Aorta (tissue), 5 donors: ENCODE measurements at places on chromosomes 5 and 9. TPM values are rescaled to one million over a fixed set of nuclear protein-coding genes. Genes with fewer than 3 reads are reported as not detected.

Gene FAM151B
- 4.4 TPM for total RNA-seq

Gene GMCL2
- not detected for total RNA-seq

Gene ADAMTSL2
- 20.9 TPM for total RNA-seq

- DNase-seq: no peak
- H3K4me3 ChIP-seq: no peak overlapping the region
- H3K27ac ChIP-seq: no peak overlapping the region
- no peaks in the 10 kb centered on the region for H3K4me1 ChIP-seq
- no peaks in the 10 kb centered on the region for H3K36me3 ChIP-seq
Observed at GRCh38 chr5:125814119-125814518, 609.1 kb upstream of the GRAMD2B start.

DNA sequence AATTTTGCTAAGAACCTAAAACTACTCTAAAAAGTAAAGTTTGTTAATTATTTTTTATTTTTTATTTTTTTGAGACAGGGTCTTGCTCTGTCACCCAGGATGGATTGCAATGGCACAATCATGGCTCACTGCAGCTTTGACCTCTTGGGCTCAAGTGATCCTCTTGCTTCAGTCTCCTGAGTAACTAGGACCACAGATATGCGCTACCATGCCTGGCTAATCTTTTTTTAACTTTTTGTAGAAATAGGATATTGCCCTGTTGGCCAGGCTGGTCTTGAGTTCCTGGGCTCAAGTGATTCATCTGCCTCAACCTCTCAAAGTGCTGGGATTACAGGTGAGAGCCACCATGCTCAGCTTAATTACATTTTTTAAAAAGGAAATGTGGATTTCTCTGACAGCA, 45.8 kb downstream of the PDE6A start:
- H3K4me3 ChIP-seq: no peak overlapping the region
- no peak overlapping the region for H3K27ac ChIP-seq
- no peaks in the 10 kb centered on the region for H3K27me3 ChIP-seq
- no peaks in the 10 kb centered on the region for H3K36me3 ChIP-seq

DNA sequence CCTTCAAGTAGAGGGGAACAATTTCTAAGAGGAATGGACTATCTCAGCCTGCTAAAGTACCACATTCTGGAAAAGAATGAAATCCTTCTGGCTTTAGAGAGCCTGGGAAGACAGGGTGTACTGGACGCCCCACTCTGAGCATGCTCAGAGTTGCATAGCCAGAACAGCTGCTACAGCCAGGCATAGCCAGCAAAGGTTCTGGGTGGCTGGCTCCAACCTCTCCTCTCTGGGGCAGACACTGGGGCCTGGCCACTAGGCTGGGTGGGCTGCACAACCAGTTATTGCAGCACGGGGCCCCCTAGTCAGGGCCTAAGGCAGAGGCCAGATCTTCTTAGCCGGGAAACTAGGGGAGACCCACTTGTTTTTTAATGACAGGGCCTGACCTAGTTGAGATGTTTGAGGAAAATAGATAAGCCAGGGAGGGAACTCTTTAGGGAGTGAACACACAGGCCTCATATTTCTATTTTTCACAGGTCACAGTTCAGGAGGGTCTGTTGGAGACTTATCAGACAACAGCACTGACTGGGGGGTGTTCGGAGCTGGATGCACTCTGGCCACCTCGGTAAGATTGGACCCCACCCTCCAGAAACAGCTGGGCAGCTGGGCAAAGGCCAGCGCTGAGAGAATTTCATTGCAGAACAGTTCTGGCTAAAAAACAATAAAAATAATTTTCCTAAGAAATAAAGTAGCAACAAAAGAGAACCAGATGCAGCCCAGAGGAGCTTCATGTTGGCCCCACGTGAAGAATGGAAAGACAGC, 142.9 kb downstream of the LPAR1 start:
- peak; percentile 76 for DNase-seq
- peaks cover 12% of the 10 kb centered on the region for H3K4me1 ChIP-seq
- H3K36me3 ChIP-seq: no peaks in the 10 kb centered on the region

DNA sequence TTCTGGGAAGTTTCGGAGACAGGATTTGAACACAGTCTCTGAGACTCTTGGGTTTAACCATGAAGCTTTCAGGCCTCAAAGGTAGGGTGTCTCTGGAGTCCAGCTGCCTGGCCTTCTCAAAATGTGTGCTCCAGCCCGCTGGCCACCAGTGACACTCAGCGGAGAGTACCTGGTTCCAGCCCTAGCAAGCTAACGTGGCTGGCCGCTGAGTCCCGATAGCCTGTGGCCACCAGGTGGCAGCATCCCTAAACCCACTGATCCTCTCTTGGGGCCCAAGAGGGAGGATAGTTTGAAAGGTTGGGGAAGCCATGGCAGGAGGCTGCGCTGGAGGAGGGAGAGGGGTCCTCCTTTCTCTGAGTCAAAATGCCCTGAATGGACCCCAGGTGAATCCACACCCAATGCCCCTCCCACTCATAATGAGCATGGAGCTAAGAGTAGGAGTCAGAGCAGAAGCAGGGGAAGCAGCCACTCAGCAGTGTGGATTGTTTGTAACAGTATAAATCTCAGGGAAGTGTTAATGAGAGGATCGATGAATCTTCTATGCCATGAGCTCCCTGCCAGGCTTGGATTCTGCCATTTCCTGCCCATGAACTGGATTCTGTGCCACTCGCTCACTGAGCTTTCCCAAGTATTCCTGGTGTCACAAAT, 5.4 kb upstream of the TIFAB start:
- peak; percentile 75 for DNase-seq
- no peak overlapping the region for H3K27ac ChIP-seq

- H3K4me3 ChIP-seq: no peak overlapping the region
- DNase-seq: no peak
Observed at GRCh38 chr9:135815830-135816650, 91.3 kb downstream of the CAMSAP1 start.

Gene MTMR12
- 36.9 TPM for total RNA-seq

- no peak for DNase-seq
- H3K27me3 ChIP-seq: no peaks in the 10 kb centered on the region
- no peaks in the 10 kb centered on the region for H3K36me3 ChIP-seq
Observed at GRCh38 chr5:173028811-173029327, 27.3 kb upstream of the CREBRF start.

GRCh38 chr5:16315501-16315900, 135.9 kb upstream of the MARCHF11 start:
- H3K4me3 ChIP-seq: no peak overlapping the region
- H3K36me3 ChIP-seq: no peaks in the 10 kb centered on the region
- no peak for DNase-seq
- no peaks in the 10 kb centered on the region for H3K27me3 ChIP-seq
- H3K27ac ChIP-seq: no peak overlapping the region

Gene PTCH1
- 36.0 TPM for total RNA-seq

Gene GABRP
- 0.72 TPM for total RNA-seq

DNA sequence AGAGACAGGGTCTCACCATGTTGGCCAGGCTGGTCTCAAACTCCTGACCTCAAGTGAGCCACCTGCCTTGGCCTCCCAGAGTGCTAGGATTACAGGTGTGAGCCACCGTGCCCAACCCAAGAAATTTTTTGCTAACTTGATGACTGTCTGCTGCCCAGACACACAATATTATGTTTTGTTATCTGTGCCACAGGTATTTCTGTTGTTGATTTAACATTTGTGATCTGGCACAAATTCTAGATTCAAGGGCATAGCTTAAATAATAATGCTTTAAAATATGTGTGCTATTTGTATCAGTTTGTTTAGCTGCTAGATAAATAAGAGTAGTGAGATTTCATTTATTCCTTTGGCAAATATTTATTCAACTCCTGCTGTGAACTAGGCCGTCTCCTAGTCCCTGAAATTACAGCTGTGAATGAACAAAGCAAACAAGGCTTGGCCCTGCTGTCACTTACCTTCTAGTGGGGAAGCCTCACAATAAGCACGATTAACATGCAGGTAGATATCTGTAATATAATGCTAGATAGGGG, 35.3 kb downstream of the GAPVD1 start:
- no peaks in the 10 kb centered on the region for H3K27me3 ChIP-seq
- no peak overlapping the region for H3K27ac ChIP-seq
- H3K4me1 ChIP-seq: no peaks in the 10 kb centered on the region
- H3K4me3 ChIP-seq: no peak overlapping the region
- DNase-seq: no peak

Gene PKD2L2
- total RNA-seq: not detected

DNA sequence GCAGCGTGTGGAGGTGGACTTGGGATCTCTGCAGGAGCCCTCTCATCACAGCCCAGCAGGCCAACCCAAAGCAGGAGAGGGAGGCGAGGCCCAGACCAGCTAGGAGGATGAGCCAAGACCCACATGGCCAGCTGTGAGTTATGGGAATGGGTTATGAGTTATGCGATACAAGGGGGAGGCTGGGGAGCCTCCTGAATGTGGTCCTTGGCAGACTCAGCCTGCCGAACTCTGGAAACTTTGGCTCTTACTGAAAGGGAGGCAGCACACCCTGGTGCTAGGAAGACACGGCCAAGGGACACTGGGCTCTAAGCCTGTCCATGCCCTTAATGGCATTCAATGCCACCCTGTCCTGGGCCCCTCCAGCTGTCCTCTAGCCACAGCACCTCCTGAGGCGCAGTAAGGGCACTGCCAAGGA, 7.7 kb upstream of the VAV2 start:
- H3K27me3 ChIP-seq: no peaks in the 10 kb centered on the region
- H3K36me3 ChIP-seq: no peaks in the 10 kb centered on the region
- no peak overlapping the region for H3K27ac ChIP-seq
- H3K4me1 ChIP-seq: no peaks in the 10 kb centered on the region
- no peak for DNase-seq
- H3K4me3 ChIP-seq: no peak overlapping the region

Gene LCN2
- total RNA-seq: 0.84 TPM

DNA sequence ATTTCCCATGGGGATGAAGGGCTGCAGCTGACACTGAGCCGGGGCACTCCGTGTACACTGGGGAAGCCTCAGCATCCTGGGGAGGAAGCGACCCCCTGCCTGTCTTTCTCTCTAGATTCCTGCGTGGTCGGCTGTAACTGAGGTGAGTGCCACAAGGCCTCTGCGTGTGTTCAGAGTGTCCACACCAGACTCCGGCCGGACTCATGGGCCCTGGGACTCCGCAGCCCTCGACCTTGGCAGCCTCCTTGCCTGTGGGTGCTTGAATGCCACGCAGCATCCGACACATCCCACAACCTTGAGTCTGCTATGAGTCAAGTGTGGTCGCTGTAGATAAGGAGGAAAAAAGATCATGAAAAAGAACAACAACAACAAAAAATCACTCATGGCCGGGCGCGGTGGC, 23.4 kb downstream of the PAEP start:
- H3K4me1 ChIP-seq: no peaks in the 10 kb centered on the region
- H3K27ac ChIP-seq: no peak overlapping the region
- H3K27me3 ChIP-seq: no peaks in the 10 kb centered on the region
- H3K4me3 ChIP-seq: no peak overlapping the region
- DNase-seq: peak; percentile 58

DNA sequence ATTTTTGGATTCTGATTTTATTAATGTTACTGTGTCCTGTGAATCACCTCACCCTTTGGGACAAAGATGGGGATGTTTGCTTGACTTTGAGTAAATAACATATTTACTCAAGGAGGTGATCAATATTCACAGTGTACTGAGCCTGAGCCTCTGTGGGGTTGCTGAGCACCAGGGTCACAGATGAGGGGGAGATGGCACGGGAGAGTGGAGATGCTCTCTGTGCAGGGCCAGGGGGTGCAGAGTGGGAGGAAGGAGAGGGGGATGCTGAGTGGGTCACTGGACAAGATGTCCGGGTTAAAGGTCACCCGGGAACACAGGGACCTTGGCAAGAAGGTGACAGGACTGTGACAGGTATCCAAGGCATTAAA, 4.0 kb downstream of the SQSTM1 start:
- H3K27me3 ChIP-seq: no peaks in the 10 kb centered on the region
- no peaks in the 10 kb centered on the region for H3K4me1 ChIP-seq
- no peak for DNase-seq
- H3K4me3 ChIP-seq: no peak overlapping the region
- no peak overlapping the region for H3K27ac ChIP-seq
- H3K36me3 ChIP-seq: peaks cover 14% of the 10 kb centered on the region

Gene FOXB2
- total RNA-seq: not detected

Gene PDE8B
- 25.5 TPM for total RNA-seq

DNA sequence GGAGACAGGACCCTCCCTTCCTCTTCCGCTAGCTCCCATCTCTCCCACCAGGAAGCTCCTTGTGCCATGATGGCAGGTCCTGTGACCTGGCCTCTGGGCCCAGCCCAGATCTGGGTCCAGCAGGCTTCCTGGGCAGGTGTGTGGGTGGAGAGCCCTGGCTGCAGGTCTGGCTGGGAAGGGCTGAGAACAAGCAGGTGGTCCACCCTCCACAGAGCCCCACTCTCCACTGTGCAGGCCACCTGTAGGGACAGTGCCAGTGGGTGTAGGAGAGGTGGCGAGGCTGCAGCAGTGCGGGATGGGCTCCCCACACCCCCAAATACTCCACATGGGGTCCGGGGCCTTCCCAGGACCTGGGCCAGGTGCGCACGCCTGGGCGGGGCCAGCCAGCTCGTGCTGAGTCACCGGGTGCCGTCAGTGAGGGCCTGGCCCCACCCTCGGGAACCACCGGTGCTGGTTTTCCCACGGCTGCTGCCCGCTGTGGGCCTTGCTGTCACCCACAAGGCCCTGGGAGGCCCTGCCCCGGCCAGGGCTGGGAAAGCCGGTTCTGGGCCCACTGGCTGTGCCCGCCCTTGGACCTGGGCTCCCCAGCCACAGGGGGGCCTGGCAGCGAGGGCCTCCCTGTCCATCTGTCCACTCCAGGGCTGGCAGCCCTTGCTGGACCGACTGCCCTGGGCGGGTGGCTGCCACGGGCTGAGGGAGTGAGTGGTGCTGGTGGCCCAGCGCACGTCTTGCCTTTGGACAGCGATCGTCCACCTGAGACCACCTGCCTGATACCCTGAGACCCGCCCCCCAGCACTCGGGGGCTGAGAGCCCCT, 9.3 kb upstream of the NRARP start:
- DNase-seq: peak; percentile 46
- H3K27me3 ChIP-seq: no peaks in the 10 kb centered on the region
- H3K36me3 ChIP-seq: no peaks in the 10 kb centered on the region
- no peak overlapping the region for H3K27ac ChIP-seq
- H3K4me3 ChIP-seq: no peak overlapping the region
- H3K4me1 ChIP-seq: no peaks in the 10 kb centered on the region

- H3K36me3 ChIP-seq: no peaks in the 10 kb centered on the region
- H3K27me3 ChIP-seq: no peaks in the 10 kb centered on the region
- no peak overlapping the region for H3K4me3 ChIP-seq
- no peak for DNase-seq
- H3K27ac ChIP-seq: peak overlapping the region; percentile 61
Observed at GRCh38 chr9:129725795-129726251, 27.0 kb downstream of the PTGES start.

GRCh38 chr5:64518793-64519192, 13.0 kb downstream of the RGS7BP start:
- H3K4me3 ChIP-seq: no peak overlapping the region
- DNase-seq: no peak
- no peak overlapping the region for H3K27ac ChIP-seq
- no peaks in the 10 kb centered on the region for H3K27me3 ChIP-seq

DNA sequence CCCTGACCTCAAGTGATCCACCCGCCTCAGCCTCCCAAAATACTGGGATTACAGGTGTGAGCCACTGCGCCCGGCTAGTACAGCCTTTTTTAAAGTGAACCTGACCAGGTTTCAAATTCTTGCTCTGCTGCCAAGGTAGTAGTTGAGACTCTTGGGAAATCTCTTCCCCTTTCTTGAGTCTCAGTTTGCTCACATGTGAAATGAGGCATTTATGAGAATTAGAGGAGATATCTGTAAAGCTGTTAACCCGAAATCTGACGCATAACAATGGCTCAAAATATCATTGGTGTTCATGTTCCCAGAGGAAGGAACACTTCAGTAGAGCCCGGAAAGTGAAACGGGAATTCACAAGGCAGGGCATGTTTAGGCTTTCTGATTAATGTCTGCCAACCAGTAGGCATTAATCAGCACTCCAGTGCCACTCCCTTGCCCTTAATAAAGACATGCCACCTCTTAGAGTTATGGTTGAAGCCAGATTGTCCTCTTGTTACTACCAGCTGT, 1.5 kb downstream of the ARPC5L start:
- H3K27me3 ChIP-seq: no peaks in the 10 kb centered on the region
- H3K4me3 ChIP-seq: no peak overlapping the region
- no peak for DNase-seq
- peaks cover under 1% of the 10 kb centered on the region for H3K36me3 ChIP-seq
- H3K27ac ChIP-seq: no peak overlapping the region
